Right ventricle myocardium inferior (tissue), 1 donor: ENCODE measurements at places on chromosomes 7 and 10. TPM values are rescaled to one million over a fixed set of nuclear protein-coding genes. Genes with fewer than 3 reads are reported as not detected.

DNA sequence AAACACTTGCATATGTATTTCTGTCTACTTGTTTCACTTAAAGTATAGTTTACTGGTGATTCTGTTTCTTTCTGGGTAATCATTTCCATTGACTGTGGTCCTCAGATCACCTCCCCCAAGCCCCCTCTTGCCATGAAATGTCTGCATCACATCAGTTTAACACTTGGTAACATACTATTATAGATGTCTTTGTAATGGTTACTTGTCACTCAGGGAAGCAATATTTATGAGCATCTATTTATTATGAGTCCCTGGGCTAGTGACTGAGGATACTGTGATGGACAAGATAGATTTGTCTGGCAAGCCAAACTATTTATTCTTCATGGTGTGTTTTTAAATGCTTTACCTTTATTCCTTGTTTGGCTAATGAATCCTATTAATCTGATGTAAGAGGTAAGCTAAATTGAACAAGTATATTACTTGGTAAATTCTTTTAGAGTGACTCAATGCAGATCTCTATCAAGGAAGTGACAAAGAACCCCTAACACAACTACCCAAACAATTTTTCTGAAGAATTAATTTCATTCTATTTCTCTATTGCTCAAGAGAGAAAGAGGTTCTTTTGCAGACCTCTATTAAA, 270.9 kb downstream of the RELN start:
- DNase-seq = no peak

DNA sequence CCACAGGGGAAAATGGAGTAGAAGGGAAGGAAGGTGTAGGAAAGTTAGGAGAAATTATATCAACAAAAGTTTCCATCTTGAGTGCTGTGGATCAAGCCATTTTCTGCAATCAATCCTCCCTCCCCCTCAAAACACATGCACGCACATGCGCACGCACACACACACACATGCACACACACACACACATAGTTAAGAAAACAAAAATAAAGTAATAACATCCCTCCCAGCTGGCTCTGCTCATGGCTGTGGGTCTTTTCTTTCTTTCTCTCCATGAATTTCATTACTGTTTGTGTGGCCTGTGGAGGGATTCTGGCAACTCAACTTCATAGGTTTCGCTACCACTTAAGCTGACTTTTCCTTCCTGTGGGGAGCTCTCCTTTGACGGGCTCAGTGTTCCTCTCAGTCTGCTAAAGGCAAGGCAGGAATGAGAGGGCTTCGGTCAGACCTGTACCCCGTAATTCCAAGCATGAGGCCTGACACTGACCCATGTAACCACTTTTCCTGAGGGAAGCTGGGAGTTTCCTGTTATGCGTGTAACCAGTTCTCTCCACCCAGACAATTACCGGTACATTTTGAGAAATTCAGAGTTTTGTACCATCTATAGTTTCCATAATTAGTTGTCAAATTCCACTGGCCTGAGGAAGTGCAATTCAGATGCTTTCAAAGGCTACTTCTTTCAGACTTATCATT, 79.8 kb downstream of the ZNF92 start:
- no peak for DNase-seq

DNA sequence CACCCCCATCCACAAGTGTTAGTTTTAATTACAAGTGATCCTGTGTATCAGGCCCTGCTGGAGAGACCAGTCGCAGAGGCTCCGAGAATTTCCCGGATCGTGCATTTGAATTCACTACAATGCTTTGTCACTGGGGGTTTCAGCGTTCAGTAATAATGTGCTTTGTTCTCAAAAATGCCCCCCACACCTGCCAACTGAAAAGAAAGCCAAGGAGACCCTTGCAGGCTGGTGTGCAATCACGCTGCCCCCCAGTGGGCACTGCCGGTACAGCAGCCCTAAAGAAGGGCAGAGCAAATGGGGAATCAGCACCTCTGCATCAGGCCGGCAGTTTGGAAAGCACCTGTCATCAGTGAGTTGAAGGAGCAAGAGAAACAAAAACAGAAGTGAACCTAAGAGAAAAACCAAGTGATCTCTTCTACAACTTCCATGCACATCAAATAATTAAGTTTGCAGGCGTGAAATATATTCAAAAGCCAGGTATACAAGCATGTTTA, 177.6 kb downstream of the PARD3 start:
- peak; percentile 71 for DNase-seq

KCTD7 gene
- total RNA-seq = 7.8 TPM

GAD2 gene
- total RNA-seq = not detected

DNA sequence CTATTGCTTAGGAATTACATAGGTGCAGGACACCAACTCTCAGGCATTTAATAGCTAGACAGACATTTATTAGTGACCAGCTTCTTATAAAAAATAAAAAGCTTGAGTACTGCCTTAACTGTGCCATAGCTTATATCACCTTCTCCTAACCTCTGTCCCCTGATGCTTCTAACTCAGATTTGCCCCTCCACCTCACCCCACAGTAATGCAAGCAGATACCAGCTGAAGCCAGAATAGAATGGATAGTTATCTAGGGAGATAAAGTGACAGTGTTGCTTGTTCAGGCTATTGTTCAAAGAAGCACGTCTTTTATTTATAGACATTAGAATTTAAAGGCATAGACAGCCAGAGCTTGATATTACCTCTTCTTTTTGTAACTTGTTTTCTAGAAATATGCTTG, 99.6 kb upstream of the GLCCI1 start:
- DNase-seq = no peak

ADRA2A gene
- total RNA-seq = 1.0 TPM

LRRD1 gene
- total RNA-seq = not detected

- no peak for DNase-seq
Observed at GRCh38 chr10:18378766-18379165, 238.5 kb downstream of the CACNB2 start.

DNA sequence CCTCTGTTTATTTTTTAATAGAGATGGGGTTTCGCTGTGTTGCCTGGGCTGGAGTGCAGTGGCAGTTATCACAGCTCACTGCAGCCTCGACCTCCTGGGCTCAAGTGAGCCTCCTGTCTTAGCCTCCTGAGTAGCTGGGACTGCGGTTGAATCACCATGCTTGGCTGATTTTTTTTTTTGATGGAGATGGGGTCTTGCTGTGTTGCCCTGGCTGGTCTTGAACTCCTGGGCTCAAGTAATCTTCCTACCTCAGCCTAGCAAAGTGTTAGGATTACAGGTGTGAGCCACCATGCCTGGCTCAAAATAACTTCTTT, 8.1 kb downstream of the DYNC2I1 start:
- DNase-seq = no peak

CYP3A4 gene
- total RNA-seq = not detected

GRCh38 chr10:34180749-34181148, 634.3 kb downstream of the PARD3 start:
- DNase-seq = no peak

- no peak for DNase-seq
Observed at GRCh38 chr7:81707196-81707595, 62.7 kb downstream of the HGF start.

SNCG gene
- total RNA-seq = 24.7 TPM
